ENCODE measurements at places on chromosomes 7 and 10. TPM values are rescaled to one million over a fixed set of nuclear protein-coding genes. Genes with fewer than 3 reads are reported as not detected.

TMEM184A gene
- total RNA-seq, result 5.7 TPM

TBC1D12 gene
- total RNA-seq, result 7.0 TPM

DNA sequence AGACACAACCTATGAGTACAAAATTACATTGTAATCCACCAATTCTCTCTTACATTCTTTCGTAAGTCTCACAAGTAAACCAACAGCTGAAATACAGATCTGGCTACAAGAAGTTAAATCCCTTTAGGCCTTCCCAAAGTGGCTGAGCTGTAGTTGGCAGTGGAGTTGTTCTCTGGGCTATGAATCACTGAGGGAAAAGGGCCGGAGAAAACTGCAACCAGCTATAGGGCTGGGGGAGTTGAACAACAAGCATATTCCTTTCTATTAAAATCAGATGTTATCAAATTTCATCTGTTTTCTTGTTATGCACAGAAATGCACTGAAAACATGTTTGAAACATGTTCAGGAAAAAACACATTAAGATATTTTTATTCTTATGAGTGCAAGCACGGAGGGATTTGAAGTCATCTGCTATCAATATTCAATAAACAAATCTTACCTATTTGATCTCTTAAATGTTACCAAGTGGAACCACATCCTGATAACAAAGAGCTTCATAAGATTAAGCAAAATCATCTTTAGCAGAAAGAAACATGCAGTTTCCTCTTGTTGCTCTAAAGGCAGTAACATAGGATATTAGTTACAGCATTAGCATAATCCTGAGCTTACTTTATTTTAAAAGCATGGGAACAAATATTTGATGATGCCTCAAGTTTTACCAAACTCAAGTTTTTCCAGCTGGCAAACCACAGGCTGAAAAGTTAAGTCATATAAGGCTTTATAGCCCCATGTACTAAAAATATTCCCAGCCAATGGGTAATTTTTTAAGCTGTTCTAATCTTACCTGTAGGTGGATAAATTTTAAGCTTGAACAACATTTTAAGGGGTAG lies 212.7 kb downstream of the TAX1BP1 start:
- no peak for DNase-seq
- no peaks in the 10 kb centered on the region for H3K36me3 ChIP-seq
- H3K4me1 ChIP-seq, result no peaks in the 10 kb centered on the region
- no peak overlapping the region for H3K27ac ChIP-seq

DNA sequence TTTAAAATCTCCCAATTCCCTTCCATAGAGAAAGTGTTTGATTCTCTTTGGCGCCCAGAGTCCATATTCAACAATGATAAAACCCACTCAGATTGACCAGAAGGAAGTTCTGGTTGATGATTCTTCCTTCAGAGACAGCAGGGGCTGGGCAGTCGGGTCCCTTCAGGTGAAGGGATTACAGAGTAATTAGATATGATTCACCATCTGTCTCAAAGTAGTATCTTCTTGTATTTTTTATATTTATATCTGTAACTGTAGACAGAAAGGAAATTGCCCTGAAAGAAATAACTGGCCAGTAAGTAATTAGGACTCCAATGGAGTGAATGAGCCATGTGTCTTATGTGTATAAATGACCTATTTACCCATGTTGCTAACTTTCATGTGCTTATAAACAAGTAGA lies 156.0 kb downstream of the PLCE1 start:
- H3K36me3 ChIP-seq, result peaks cover 13% of the 10 kb centered on the region
- peaks cover 3% of the 10 kb centered on the region for H3K4me1 ChIP-seq
- H3K27me3 ChIP-seq, result no peaks in the 10 kb centered on the region
- H3K27ac ChIP-seq, result no peak overlapping the region

DNA sequence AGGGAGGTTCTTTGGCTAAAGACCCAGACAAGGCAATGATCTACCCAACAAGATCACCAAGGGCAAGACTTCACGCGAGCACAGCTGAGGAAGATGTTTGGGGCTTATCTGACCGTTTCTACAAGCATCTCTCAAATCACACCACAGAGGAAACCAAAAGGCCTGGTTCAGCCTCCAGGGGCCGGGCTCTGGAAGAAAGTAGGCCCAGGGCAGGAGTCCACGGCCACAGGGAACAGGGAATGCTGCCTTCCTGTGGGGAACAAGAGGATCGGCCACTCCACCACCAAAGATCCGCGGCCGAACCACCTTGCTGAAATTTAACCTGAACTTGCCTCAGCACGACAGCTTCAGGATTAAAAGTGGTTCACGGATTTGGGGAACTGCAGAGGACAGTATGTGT lies 332.5 kb downstream of the PTPRN2 start:
- no peak overlapping the region for H3K4me3 ChIP-seq
- DNase-seq, result peak; percentile 32
- H3K27me3 ChIP-seq, result no peaks in the 10 kb centered on the region
- H3K27ac ChIP-seq, result no peak overlapping the region

All from endodermal cell (in vitro differentiated cells).